Suppressor macrophage (primary cell): ENCODE measurements at places on chromosomes 1 and 21.
A peak's percentile ranks its signal among the peaks of the same experiment; 100 is the strongest.

DNA sequence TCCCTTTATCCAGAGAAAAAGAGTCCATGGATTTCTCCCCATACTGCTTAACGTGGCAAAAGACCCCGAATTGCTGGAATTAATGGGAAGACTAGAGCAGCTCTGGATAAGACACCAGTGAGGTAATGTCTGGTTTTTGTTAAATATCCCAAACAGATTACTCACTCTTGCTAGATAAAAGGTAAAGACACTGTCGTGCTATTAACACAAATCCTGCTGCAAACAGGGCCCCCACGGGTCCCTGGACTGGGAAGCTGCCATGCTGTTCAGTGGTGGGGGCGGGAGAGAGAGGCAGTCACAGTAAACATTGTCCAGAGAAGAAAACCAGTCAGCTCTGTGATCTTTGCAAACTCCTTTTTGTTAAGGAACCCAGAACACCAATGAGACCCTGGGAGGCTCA is 15.2 kb upstream of the SRP9 start:
- no peak for DNase-seq

DNA sequence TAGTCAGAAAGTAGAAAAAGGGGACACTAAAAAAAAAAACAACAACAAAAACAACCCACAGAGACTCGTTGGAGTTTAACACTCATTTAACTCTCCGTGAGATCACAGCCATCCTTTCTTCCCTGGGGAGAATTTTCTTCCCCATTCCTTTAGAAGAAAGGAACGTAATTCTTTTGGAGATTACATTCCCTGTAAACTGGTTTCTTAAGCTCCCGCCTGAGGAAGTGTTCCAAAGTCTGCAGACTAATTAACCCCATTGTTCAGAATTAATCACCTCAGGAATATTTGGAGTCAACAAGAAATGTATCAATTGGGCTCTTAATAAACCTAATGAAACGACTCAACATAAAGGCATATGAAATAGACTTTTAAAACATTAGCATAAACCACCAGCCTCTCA is 228.2 kb upstream of the CSF3R start:
- DNase-seq, result no peak

- DNase-seq, result no peak
Observed at GRCh38 chr1:235952950-235953615, 86.4 kb upstream of the LYST start.

GRCh38 chr1:36571106-36571505 is 88.4 kb upstream of the CSF3R start:
- DNase-seq, result no peak

- DNase-seq, result peak; percentile 60
Observed at GRCh38 chr1:32538887-32539583, at the start of gene ZBTB8A. ZBTB8A (plus strand) TSS chr1:32539427; CDS start chr1:32592932, 53,505 bp downstream.

- DNase-seq, result no peak
Observed at GRCh38 chr1:1627261-1627828, 4.6 kb upstream of the MMP23B start.

DNA sequence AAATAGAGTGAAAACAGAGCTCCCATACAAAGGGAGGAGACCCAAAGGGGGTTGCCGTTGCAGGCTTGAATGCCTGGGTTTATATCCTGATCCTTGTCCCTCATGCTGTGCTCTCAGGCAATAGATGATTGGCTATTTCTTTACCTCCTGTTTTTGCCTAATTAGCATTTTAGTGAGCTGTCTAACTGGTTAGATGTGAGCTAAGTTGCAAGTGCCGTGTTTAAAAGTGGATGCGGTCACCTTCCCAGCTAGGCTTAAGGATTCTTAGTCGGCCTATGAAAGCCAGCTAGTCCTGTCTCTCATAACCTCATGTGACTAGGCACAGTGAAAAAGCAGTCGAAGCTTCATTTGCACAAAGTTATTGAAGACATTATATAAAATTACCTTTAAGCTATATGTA is 356.7 kb upstream of the TMPRSS15 start:
- DNase-seq, result no peak

GRCh38 chr1:17031436-17031835 is 19.7 kb upstream of the ATP13A2 start:
- DNase-seq, result no peak

DNA sequence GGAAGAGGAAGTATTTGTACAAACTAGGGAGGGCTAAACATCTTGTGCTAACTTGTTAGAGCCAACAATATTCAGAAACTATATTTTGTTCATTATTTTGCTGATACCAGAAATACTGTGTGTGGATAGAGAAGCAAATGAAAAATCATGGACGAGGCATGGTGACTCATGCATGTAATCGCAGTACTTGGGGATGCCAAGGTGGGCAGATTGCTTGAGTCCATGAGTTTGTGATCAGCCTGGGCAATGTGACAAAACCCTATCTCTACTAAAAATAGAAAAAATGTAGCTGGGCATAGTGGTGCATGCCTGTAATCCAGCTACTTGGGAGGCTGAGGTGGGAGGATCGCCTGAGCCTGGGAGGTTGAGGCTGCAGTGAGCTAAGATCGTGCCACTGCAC is 13.4 kb downstream of the LRRC41 start:
- DNase-seq, result no peak

- DNase-seq, result no peak
Observed at GRCh38 chr1:156935505-156936128, 15.2 kb downstream of the LRRC71 start.

- peak; percentile 75 for DNase-seq
Observed at GRCh38 chr1:228938537-228938901, 203.2 kb downstream of the RHOU start.

- no peak for DNase-seq
Observed at GRCh38 chr1:46575300-46575699, 23.9 kb upstream of the KNCN start.

GRCh38 chr1:118396279-118396678 is 211.3 kb upstream of the SPAG17 start:
- DNase-seq, result no peak

DNA sequence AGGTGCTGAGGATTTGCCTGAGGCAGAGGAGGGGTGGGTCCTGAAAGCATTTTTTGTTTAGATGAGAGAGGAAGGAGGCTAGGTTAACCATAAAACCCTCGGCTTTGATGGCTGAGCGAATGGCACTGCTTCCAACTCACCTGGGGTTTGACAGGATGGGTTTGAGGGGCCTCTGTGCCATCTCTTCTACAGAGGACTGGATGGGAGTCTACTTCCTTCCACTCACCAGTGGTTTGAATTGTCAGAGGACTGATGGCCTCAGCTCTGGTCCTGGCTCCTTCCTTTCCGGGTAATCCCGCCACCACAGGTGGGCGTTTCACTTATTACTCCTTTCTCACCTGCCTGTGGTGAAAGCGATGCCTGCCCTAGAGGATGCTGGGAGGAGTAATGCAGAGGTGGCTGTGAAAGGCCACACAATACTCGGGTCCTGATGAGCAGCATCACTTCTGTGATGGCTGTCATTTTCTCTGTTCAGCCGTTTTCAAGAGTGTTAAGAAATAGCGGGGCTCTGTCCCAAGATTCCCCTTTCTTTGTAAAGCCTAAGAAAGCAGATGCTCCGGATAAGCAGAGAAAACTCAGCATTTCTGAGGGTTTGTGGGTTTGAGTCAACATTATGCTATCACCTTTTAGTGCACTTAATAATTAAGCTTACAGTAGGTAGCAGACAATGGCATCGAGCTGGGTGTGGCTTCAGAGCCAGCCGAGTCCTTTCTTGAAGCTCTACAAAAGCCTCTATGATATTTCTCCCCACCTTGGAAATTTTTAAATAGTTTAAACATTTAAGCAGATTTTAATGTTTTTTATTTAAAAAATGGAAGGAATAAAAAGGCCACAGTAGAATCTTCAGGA is 220.7 kb downstream of the HLX start:
- DNase-seq, result no peak

DNA sequence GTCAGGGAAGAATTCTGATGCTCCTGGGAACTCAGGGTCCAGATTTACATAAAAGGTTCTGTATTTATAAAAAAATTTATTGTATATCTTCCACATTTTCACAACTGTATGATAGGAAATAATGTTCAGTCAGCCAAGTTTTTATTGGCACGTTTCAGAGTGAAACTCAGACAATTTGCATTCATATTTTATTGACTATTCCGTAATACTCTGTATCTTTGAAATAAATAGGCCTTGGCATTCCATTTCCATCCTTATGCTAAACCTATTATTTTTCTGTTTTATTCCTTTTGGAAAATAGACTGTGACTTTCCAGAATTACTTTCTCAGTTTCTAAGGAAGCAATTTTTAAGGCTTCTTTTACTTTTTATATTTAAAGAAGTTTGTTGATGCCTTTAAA is 329.0 kb downstream of the OLFM3 start:
- no peak for DNase-seq

DNA sequence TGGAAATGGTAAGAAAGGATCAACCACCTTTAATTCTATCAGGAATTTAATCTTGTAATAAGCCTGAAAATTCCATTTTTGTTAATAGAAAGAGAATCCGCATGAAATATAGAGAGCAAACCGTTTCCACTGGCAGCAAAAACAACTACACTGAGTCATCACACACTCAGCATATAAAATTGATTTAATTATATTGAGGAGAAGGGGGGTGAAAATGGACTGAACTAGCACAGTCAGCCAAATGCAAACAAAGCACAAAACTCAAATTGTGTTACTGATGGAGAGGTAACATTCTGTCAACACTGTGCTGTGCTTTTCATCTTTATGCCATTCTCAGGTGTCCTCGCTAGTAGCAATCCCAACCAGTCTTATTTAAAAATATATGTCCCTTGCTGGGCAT is 1583.9 kb downstream of the MRPL39 start:
- no peak for DNase-seq

GRCh38 chr21:42471716-42472330 is 24.2 kb downstream of the RSPH1 start:
- DNase-seq, result no peak

- peak; percentile 69 for DNase-seq
Observed at GRCh38 chr1:27634177-27634984, 604 bp downstream of the FGR start.

DNA sequence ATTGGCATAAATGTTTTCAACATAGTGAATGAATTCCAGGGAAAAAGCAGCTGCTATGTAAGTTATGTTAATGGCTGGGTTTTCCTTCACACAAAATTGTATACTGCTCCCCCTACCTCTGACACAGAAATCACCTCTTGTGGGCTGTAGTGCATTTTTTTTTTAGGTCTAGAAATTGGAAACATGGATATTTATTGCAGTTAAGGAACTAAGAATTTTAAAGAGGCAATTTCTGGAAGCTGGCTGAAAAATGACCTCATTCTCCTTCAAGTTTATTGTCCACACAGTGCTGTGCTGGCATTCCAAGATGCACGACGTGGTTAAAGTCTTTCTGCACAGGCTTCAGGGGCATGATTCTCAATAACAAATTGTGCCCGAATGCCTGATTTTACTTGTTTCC is 1424.2 kb downstream of the MRPL39 start:
- DNase-seq, result no peak

GRCh38 chr1:93525431-93525830 is 77.5 kb downstream of the FNBP1L start:
- no peak for DNase-seq

GRCh38 chr1:6498576-6499111 is 7.2 kb upstream of the PLEKHG5 start:
- no peak for DNase-seq

GRCh38 chr1:228359613-228360532 is 46.8 kb downstream of the TRIM11 start:
- no peak for DNase-seq

- peak; percentile 61 for DNase-seq
Observed at GRCh38 chr1:115641762-115642167, at the start of gene VANGL1. VANGL1 (plus strand) TSS chr1:115641970; CDS start chr1:115651414, 9,444 bp downstream.

DNA sequence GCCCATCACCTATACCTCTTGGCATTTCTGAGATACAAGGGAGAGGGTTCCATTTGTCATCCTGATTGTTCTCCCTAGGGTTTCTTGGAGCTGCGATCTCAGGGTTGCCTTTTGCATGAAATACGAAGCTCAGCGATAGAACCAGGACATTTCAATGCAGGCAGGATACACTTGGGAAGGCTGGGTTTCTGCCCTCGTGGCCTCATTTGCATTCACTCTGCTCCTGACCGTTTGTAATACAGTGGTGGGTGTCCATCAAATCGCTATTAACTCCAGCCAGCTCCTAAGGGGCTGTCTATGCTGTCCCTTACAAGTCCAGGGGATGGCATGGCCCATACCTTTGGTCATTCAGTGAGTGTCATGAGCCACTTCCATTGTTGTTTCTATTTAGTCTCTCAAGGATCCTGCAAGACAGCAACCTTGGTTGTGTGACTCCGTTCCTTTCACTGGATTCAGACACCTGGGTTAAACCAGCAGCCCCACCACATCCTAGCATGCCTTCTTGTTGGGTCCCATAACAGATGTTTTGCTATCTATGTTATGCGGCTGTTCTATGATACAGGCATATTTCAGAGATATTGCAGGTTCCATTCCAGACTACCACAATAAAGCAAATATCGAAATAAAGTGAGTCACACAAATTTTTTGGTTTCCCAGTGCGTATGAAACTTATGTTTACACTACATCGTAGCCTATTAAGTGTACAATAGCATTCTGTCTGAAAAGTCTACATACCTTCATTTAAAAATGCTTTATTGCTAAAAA is 18.3 kb downstream of the KAZN start:
- DNase-seq, result no peak

GRCh38 chr1:195637539-195637938 is 970.7 kb downstream of the KCNT2 start:
- DNase-seq, result no peak

- DNase-seq, result no peak
Observed at GRCh38 chr1:216207154-216207553, 216.1 kb downstream of the USH2A start.

DNA sequence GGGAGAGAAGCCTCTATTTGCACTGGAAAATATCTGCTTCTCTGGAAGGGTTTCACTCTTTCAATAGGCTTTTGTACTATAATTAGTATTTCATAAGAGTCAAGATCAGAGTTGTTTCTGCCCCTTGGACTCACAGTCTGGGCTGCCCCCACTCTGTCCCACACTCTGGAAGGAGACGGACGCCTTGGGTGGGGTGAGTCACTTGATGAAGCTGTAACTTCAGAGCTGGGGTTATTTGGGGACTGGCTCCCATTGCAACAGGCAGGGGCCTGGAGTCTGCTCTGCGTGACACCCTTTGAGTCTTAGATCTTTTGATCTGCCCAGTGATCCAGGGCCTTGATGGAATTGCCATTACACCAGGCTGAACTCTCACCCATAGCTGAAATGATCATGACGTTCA is 4.0 kb upstream of the KCNA10 start:
- DNase-seq, result peak; percentile 92

DNA sequence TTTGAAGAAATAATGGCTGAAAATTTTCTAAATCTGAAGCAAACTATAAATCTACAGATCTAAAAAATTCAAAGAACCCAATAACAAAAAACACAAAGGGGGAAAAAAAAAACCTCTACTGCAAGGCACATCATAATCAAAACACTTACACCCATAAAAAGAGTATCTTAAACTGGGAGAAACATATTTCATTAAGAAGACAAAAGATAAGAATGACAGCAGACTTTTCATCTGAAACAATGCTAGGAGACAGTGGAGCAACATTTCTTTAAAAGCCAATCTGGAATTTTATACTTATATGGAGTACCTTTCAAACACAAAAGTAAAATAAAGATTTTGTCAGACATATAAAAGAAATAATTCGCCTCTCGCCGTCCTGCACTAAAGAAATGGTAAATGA is 49.1 kb downstream of the COP1 start:
- no peak for DNase-seq

GRCh38 chr21:33660406-33660805 is 18.1 kb downstream of the ITSN1 start:
- no peak for DNase-seq

GRCh38 chr21:41446586-41446985 is 20.5 kb downstream of the MX1 start:
- no peak for DNase-seq

- no peak for DNase-seq
Observed at GRCh38 chr21:23463365-23463764, 2143.9 kb downstream of the MRPL39 start.
